ENCODE measurements at places on chromosomes 16 and 17. TPM values are rescaled to one million over a fixed set of nuclear protein-coding genes. Genes with fewer than 3 reads are reported as not detected.

DNA sequence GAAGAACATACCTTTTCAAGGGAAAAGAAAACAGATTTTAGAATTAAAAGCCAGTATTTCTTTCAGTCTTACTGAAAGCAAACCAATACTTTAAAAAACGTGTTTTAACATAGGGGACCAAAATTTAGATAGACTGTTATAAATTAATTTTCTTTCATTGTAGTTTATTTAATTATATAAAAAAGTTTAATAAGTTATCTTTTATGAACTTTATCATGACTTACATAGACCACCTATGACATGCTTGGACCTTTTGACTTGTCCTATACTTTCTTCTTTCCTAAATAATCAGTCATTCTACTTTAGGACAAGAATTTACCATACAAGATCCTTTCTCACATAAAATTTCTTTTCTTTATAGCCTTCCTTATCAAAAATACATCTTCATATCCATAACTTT, 102.0 kb upstream of the HAS3 start:
- no peak for DNase-seq

DNA sequence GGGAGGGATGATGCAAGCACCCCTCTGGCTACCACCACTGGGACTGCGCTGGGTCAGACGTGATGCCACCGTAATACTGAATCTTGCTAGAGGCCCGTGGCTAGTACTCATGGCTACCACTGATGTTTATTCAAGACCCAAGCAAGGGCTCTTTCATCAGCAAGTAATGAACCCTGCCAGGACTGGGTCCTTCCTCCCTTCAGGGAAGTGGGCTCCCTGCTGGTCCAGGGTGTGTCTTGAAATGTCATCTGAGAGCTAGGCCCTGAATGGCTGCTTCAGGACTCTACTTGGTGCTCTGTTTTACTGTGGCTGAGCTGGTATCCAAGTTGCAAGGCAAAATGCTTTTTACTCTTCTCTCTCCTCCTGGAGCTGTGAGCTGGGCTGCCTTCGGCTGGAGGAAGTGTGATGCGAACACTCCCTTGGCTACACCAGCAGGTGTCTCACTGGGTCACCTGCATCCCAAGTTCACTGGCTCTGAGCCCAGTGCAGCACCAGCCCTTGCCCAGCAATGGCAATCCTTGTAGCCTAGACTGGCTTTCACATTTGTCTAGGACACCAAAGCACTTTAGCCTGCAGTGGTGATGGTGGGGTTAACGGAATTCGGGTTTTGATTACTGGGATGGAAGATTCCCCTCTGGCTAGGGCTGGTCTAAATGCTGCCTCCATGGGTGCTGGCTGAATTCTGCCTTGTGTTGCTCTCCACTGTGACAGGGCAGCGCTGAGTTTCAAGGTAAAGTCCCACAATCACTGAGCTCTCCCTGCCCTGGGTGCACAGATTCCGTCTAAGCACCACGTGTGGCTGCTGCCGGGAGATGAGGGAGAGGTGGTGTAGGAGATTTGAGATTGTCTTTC, 98.6 kb downstream of the USP22 start:
- no peak for DNase-seq

ABCA10 gene
- 3.5 TPM for total RNA-seq

DNA sequence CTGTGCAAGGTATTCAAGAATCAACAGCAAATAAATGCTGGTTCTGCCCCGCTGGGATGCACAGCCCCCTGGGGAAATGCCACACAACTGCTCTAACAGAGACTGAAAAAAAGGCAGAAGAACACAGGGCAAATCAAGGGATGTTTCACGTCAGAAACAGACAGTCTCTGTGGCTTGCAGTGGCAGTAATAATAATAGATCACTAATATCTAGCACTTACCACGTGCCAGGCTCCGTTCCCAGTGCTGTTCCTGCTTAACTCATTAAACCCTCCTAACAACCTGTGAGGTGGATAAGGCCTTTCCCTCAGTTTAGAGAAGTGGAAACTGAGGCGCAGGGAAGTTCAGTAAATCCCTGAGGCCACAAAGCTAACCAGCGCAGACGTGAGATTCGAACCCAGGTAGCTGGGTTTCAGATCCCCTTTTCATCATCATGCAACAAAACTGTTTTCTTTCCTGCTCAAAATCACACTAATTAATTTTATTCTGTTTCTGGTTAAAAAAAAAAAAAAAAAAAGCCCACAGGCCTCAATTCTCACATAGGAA, 36.7 kb downstream of the ARHGAP17 start:
- no peak for DNase-seq

GRCh38 chr17:61662741-61663140, 71.7 kb upstream of the NACA2 start:
- no peak for DNase-seq

GRCh38 chr17:50129728-50130558, at the start of gene SAMD14:
SAMD14 (minus strand) TSS chr17:50130160; CDS start chr17:50124959, 5,201 bp downstream.
- peak; percentile 49 for DNase-seq

GRCh38 chr17:5115673-5116651, at the start of gene USP6:
USP6 (plus strand) TSS chr17:5116032; CDS start chr17:5130368, 14,336 bp downstream.
- DNase-seq: no peak
